ENCODE measurements at places on chromosomes 5 and 9. TPM values are rescaled to one million over a fixed set of nuclear protein-coding genes. Genes with fewer than 3 reads are reported as not detected.

The SPINK1 gene
- 3,409 TPM for total RNA-seq

The DEPDC1B gene
- total RNA-seq = 38.5 TPM

The MVB12B gene
- total RNA-seq = 34.8 TPM

The PDCD1LG2 gene
- total RNA-seq = not detected

The ZNF366 gene
- not detected for total RNA-seq

DNA sequence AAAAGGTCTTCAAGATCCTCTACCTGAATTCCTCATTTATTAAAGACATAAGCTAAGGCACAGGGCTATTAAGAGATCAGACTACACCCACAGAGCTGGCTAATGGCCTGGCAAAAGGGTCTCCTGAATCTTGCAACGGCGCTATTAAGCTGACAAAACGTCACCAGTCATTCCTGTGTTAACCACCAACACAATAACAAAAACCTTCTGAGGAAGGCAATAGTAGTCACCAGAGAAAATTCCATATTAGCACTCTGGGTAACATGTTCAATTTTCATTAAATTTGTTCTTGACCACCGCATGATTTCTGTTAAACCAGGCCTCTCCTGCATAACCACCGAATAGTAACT lies 77.0 kb downstream of the GNAQ start:
- H3K4me1 ChIP-seq = peaks cover 13% of the 10 kb centered on the region
- H3K36me3 ChIP-seq = peaks cover 1% of the 10 kb centered on the region
- H3K27ac ChIP-seq = no peak overlapping the region
- no peak for DNase-seq
- H3K27me3 ChIP-seq = no peaks in the 10 kb centered on the region

DNA sequence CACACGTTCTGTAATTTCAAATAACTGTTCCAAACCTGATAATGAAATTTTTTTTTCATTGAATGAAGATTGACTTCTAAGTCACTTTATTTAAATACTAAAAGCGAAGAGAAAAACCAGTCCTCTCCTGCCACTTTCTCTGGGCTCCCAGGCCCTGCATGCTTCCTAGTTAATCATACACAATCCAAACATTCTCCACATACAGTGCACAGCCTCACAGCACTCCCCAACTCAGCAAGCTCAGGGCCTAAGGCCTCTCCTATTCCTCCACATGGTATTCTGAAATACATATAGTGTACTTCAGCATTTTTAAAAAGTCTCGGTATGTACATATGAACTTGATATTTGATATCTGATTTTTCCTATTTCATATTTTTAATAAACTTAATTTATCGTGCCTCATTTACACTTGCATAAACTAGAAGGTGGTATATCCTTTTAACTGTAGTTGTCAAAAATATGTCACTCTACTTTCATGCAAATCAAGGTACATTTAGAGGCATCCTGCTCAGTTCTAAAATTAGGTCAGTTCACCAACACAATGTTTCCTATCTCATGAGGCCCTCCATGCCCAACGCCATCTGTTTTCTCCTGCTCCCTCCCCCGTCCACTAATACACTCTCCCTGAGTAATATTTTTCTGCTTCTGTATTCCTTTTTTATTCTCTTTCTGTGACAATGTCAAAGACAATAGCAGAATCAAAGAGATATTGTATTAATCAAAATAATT lies 206.7 kb downstream of the ARRDC3 start:
- peak overlapping the region; percentile 47 for H3K27ac ChIP-seq
- H3K36me3 ChIP-seq = no peaks in the 10 kb centered on the region
- peak; percentile 15 for DNase-seq
- H3K4me3 ChIP-seq = no peak overlapping the region

- H3K4me1 ChIP-seq = peaks cover 26% of the 10 kb centered on the region
- DNase-seq = peak; percentile 54
- peak overlapping the region; percentile 100 for H3K4me3 ChIP-seq
- peaks cover 6% of the 10 kb centered on the region for H3K27me3 ChIP-seq
- peaks cover 2% of the 10 kb centered on the region for H3K36me3 ChIP-seq
Observed at GRCh38 chr5:87268126-87268969, 665 bp downstream of the RASA1 start.

GRCh38 chr5:1129711-1130055 lies 17.8 kb upstream of the SLC12A7 start:
- no peaks in the 10 kb centered on the region for H3K36me3 ChIP-seq
- no peak overlapping the region for H3K27ac ChIP-seq
- H3K27me3 ChIP-seq = peaks cover 18% of the 10 kb centered on the region
- H3K4me1 ChIP-seq = peaks cover 28% of the 10 kb centered on the region
- no peak overlapping the region for H3K4me3 ChIP-seq

DNA sequence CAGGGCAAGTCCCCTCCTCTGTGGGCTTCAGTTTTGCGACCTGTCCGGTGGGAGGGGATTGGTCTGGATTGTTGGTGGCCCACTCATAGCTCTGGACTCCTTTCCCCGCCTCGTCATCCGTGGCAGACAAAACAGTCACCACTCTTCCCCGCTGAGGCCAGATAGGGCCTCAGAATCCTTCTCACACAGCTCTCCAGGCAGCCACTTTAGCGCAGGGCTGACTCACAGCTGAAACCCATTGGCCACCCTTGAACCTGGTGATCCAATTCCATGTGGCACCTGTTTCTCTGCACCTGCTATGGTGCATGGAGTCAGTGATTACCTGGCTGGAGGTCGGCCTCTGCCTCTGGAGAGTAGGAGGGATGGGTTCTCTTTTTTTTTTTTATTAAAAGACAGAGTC lies 15.8 kb upstream of the CACFD1 start:
- no peaks in the 10 kb centered on the region for H3K4me1 ChIP-seq
- no peak overlapping the region for H3K4me3 ChIP-seq
- peaks cover 7% of the 10 kb centered on the region for H3K27me3 ChIP-seq
- H3K27ac ChIP-seq = no peak overlapping the region

DNA sequence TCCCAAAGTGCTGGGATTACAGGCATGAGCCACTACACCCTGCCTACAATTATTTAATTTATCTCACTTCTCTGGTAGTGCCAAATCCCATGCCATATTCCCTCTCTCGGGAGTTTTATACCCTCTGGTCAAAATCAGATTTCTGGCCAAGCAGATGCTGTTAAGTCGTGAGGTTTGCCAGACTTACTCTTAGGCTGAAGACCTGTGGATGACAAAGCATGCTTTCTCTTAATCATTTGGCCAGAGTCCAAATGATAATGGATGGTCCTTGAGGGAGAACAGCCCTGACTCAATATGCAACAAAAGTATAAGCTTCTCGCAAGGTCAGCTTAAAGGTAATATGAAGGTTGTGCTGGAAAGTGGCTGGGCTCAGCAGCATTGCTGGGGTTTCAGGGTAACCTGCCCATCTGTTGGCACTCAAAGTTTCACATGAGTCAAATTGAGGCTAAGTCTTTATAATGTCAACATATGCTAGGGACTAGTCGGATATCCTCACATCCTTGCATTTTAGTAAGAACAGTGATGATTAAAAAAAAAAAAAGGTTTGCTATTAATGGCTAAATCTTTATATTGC lies 280.1 kb downstream of the KIF4B start:
- no peak overlapping the region for H3K27ac ChIP-seq
- no peak overlapping the region for H3K4me3 ChIP-seq

DNA sequence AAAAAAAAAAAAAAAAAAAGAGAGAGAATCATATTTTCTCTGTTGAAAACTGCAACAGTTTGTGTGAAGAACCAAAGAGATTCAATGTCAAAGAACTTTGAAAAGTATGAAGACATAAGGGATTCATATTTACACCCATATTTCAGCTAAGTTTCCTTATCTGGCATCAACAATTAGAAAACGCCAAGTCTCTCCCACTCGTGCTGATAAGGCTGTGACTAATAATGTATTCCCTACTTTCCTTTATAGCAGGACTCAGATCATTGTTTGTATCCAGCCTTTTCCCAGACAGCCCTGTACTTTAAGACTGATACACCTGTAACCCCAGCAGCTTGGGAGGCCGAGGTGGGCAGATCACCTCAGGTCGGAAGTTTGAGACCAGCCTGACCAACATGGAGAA lies 54.1 kb upstream of the STK32A start:
- no peaks in the 10 kb centered on the region for H3K36me3 ChIP-seq
- H3K4me1 ChIP-seq = peaks cover 7% of the 10 kb centered on the region
- no peak for DNase-seq
- no peak overlapping the region for H3K4me3 ChIP-seq
- H3K27ac ChIP-seq = no peak overlapping the region

DNA sequence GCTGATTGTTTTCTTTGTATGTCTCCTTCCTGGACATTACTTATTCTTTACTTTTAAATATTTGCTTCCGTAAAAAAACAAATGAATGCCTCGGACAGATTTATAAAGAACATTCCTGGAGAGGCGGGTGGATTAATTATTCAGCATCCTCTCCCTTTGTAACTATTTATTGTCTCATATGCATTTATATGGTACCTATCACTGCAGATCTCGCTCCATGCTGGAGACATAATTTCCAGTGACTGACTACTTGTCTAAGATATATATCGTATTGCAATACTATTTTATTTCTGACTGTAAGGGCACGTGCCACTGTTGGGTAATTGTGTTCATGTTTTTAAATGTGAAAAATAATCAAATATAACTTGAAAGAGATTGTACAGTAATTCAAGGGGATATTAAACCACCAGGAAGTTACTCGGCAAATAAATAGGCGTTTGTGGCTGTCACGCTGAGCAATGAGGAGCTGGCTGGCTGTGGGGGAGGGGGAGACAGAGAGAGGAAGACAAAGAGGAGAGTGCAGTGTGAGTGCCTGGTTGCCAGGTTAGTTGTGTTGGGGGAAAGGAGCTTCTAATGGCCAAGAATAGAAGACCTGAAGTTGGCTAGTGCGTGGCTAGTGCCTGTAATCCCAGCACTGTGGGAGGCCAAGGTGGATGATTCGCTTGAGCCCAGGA lies 131.8 kb upstream of the GABRP start:
- DNase-seq = no peak
- peak overlapping the region; percentile 76 for H3K27ac ChIP-seq
- no peaks in the 10 kb centered on the region for H3K4me1 ChIP-seq
- no peak overlapping the region for H3K4me3 ChIP-seq
- H3K27me3 ChIP-seq = peaks cover 12% of the 10 kb centered on the region

DNA sequence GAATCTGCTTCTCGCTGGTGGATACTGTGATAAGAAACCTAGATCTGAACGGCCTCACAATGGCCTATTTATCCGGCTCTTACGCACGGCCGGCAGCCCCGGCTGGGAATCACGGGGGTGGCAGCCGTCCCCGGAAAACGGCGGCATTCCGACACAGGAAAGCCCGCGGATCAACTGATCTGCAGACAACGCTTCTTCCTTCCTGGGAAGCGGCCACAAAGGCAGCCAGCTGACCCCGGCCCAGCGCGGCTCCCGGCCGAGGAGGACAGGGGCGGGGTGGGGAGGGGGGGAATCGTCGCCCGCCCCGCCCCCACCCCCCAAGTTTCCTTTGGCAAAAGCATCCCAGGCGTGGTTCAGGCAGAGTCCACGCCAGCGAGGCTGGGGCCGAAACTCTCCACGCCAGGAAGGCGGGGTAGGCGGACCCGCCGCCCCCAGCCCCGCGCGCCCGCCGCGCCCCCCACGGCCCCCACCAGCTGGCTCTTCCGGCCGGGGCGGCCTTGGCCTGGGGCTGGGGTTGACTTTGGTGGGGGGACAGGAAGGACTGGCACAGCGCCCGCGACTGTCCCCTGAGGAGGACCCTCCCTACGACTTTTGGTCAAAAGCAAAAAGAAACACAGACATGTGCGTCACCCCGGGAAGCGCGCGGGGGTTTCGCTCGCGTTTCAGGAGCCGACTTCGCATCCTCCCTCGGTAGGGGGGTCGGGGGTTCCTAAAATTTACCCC lies 247.7 kb upstream of the ANKRD55 start:
- H3K36me3 ChIP-seq = no peaks in the 10 kb centered on the region
- DNase-seq = peak; percentile 11
- peak overlapping the region; percentile 71 for H3K4me3 ChIP-seq
- H3K27me3 ChIP-seq = peaks cover 52% of the 10 kb centered on the region

- H3K4me1 ChIP-seq = peaks cover 25% of the 10 kb centered on the region
- no peaks in the 10 kb centered on the region for H3K27me3 ChIP-seq
- H3K4me3 ChIP-seq = no peak overlapping the region
Observed at GRCh38 chr5:61417851-61418250, 85.8 kb downstream of the ZSWIM6 start.
